ENCODE measurements at places on chromosomes 6 and 20.
A peak's percentile ranks its signal among the peaks of the same experiment; 100 is the strongest.

DNA sequence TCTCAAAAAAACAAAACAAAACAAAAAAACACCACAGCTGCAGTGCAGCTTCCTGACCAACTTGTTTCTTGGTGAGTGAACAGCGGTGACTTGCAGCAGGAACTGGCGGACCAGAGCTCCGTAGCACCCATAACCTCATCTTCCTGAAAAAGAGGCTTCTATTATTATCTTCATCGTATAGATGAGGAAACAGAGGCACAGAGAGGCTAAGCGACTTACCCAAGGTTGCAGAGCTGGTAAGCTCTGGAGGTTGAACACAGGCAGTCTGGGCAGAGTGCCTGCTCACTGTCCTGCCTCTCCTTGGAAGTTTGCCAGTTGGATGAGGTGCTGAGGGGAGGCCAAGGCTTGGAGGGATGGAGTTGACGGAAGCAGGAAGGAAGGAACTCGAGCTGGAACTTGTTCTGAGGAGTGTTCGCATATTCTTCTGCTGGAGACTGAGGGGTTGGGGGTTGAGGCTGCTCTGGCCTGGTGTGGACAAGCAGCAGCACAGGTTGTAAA is 47.9 kb upstream of the CCDC167 start:
- DNase-seq = no peak

DNA sequence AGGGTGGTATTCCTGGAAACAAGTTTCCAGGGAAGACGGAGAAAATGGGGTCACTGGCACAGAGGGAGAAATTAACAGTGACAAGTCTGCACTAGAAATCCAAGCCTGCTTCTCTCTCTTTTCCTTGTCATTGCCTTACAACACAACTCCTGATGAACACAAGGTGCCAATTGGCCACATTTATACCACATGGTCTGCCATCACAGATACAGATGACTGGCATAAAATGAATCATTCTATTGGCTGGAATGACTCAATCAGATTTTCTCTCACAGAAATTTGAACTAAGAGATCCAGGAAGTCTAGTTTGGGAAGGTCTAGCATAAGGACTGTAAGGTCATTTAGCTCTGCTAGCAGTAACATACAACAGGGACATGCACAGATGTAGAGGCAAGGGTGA is 190.3 kb downstream of the LINC00237 start:
- DNase-seq = no peak

DNA sequence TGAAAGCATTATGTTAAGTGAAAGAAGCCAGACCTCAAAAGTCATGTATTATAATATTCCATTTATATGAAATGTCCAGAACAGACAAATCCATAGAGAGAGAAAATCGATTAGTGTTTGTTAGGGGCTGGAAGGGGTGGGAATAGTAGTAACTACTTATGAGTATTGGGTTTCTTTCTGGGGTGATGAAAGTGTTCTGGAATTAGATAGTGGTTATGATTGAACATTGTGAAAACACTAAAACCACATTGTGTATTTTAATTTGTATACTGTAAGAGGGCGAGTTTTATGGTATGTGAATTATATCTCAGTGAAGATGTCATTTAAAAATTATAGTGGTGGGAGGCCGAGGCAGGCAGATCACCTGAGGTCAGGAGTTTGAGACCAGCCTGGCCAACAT is 52.0 kb upstream of the KIF13A start:
- DNase-seq = no peak

DNA sequence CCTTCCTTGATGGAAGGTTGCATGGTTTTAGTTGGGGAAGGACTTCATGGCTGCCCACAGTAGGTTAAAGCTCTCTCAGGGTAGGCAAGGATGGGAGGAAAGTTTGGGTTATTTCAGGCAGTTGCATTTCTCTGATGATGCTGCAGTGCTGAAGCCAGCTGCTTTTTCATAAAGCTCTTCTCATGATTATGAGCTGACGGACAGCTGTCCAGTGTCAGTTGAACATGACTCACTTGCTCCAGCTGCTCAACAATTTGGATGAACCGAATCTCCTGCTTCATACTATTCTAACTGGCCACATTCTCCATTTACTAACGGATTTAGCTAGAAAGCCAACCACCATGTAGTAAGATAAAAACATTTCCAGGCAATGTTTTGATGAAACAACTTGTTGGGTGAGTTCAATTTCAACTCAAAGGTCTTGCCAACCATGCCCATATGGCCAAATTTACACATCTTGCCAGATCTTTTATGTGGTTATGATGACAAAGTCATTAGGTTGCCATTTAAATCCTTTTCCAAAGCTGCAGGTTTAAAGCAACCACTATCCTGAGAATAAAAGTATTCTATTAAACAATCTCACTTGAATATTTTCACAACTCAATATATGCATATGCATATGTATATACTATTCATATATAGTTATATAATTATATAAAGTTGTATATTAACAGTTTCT is 125.9 kb downstream of the HS3ST5 start:
- no peak for DNase-seq

DNA sequence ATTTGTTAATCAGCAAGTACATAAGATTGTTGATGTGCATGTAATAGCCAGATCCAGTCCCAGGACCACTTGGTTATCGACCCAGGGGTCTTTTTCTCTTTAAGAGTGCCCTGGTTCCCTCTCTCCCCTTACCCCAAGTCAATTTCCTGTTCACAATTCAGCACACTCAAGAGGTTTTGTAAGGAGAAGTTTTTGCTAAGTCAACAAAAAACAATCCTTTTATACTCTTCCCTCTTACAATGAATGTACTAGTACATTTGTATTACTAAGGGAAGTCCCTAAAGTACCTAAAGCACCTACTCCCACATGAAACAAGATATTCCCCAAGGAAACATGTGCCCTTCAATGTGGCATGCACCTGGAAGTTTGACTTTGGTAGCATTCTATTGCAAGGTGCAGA is 1.6 kb upstream of the NT5DC1 start:
- no peak for DNase-seq

- DNase-seq = no peak
These were observed 668.7 kb upstream of the SLC35B3 start for GRCh38 chr6:9103876-9104521.

- DNase-seq = no peak
These were observed 93.2 kb downstream of the FOXO3 start for GRCh38 chr6:108653949-108654348.

- no peak for DNase-seq
These were observed 111.8 kb downstream of the MCHR2 start for GRCh38 chr6:99882128-99882702.

- no peak for DNase-seq
These were observed 67.5 kb downstream of the RTN4IP1 start for GRCh38 chr6:106561686-106562405.

DNA sequence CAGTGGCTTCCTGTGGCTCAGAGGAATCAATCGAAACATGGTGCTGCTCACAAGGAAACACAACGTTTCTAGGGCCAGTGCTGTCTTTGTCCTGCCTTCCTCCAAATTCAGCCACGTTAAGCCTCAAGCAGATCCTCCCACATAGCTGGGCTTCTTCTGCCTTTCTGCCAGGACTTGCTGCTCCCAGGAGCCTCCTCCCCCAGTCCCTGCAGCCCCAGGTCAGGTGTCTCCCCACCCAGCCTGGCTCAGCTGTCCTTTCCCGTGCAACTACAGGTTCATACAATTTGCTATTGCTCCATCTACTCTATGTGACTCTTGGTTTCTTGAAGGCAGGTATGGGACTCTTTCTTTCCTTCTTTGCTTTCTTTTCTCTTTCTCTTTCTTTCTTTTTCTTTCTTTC is 215.3 kb upstream of the RNF24 start:
- DNase-seq = no peak

- peak; percentile 93 for DNase-seq
These were observed 824 bp downstream of the MPC1 start for GRCh38 chr6:166381733-166382499.

DNA sequence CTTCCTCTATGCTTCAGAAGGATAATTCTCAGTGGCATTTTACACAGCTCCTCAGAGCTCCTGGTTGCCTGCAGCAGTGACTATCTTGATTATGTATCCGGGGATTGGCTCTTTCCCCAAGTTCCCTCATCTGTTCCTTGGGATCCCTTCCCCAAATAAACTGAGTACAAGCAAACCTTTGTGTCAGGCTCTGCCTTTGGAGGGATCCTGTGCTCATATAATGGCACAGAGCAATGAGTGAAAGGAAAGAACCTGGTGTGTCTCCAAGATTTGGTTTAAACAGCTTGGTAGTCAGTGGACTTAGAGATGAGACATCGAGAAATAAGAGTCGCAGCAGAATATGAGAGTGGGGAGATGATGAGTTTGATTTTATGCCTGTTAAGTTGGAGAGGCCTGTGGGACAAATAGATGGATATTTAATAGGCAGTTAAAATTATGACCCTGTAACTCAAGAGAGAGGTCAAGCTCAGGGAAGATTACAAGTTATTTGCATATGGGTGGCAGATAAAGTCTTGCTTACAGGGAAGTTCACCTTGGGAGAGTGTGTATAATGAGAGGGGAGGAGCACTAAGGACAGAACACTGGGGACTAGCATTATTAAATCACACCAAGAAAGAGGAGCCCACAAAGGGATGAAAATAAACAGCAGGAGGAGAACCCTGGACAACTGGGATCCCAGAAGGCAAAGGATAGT is 44.1 kb upstream of the GCLC start:
- DNase-seq = no peak

GRCh38 chr6:102742028-102742427 is 1348.5 kb downstream of the GRIK2 start:
- no peak for DNase-seq

GRCh38 chr6:139204978-139205377 is 70.1 kb downstream of the HECA start:
- DNase-seq = peak; percentile 20

DNA sequence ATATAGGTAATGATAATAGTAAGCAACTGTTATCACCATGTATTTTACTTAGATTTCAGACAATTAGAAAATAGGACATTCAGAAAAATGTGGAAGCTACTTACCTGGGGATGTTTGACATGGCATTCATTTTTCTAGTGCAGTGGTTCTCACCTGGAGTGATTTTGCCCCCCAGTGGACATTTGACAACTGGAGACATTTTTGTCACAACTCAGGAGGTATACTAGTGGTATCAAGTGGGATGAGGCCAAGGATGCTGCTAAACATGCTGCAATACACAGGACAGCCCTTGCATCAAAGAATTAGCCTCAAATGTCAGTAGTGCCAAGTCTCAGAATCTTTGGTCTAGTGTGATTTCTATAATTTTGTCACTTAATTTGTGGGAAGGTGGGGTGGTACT is 36.1 kb downstream of the NUS1 start:
- no peak for DNase-seq

- no peak for DNase-seq
These were observed 5.2 kb upstream of the HMGN3 start for GRCh38 chr6:79239536-79240168.

DNA sequence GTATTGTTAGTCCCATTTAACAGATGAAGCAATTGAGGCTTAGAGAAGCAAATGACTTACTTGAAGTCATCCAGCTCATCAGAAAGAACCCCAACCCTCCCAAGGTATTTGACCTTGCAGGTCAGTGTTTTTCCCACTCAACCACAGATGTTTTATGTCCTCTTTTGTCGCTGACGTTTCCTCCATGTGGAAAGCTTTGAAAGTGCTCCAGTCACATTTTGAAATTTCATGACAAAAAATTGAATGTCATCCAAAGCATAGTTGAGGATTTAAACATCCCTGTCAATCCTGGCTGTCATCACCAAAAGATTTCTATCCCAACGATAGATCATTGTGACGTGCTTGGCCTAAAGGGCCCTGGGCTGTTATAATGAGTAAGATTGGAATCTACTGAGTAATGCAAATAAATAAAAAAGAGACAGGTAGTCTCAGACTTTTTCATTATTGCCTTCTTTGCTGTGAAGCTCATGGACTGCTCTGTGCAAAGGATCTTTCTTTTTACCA is 102.7 kb downstream of the TSHZ2 start:
- no peak for DNase-seq

- DNase-seq = no peak
These were observed 10.3 kb downstream of the GUCA1B start for GRCh38 chr6:42184475-42184874.

DNA sequence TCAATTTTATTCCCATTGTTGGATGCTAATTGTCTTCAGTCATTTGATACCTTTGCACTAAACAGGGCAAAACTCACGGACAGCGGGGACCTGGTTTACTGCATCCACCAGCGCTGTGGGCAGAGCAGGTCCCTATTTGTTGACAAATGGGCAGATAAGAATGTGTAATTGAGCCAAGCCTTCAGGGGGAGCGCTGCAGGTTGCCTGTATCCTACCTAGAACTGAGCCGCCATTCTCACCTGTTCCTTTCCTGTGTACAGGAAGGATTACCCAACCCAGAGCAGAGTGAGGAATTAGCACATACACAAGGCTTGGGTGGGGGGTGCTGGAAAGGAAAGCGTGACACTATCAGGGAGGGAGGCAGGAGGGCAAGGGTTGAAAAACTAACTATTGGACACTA is 89.1 kb upstream of the FOXA2 start:
- no peak for DNase-seq

DNA sequence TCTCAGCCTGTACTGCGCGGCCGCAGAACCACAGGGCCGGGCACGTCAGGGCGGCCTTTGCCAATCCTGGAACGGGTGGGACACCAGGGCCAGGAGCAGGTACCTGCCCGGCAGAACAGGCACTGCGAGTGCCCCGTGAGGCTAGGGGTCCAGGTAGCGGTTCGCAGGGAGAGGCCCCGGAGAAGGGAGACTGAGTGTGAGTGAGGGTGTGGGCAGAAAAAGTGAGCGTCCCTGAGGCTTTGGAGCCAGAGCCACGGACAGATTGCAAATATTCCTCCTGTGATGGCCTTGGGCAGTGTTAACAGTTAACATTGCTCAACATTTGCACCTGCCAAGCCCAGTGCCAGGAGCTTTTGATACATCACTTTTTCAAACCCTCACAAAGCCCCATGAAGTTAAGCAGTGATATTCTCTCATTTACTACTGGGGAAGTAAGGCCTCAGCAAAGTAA is 491 bp downstream of the GNMT start:
- no peak for DNase-seq

DNA sequence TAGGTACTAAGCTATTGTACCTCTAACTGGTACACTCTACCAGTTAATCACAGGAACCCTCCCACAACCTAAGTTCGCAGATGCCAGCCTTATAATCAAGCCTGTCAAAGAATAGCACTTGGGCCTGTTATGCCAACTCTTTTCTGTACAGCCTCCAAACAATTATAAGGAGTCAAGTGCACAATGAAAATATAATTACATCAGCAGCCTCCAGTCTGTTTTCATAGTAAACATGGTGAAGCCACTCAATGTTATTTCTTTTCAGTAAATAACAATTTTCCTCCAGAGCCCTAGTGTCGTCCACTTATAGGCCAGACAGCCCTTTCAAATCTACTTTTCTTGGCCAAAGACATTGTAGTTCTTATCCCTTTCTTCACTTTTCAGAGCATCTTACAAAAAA is 82.7 kb upstream of the CARMIL1 start:
- DNase-seq = no peak

- DNase-seq = no peak
These were observed 2.6 kb downstream of the BLCAP start for GRCh38 chr20:37524859-37525708.

DNA sequence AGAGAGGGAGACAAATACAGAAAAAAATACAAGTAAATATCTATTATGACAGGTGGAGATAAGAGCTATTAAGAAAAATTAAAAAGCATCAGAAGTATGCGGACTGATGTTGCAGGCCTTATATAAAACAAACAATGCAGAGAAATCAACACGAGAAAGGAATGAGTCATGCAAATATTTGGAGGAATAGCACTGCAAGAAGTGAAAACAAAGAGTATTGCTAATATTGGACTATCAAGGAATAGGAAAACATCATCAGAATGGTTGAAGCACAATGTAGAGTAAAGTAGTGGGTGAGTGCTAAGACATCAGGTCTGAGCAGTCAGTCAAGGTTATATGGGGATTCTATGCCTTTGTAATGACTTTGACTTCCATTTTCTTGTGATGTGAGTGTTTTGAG is 657.5 kb upstream of the GJE1 start:
- no peak for DNase-seq
